ENCODE measurements at places on chromosomes 1 and 21.

GRCh38 chr1:3349161-3349967 is 105.1 kb upstream of the ARHGEF16 start:
- DNase-seq, result no peak

DNA sequence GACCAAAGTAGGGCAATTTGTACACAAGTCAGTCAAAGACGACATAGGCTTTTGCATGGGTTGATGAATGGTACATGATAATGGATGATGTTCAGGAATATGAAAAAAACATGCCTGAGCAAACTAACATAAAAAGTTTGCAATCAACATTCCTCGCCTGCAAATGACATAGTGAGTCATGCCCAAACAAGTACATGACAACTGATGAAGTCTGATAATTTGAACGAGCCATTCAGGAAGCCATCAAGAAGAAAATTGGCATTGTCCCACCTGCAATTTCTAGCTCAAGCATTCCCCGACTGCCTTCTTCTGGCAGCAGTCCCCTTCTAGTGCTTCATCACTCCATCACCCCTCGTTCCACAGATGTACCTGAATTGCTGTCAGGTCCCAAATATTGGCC is 118.4 kb upstream of the NR5A2 start:
- DNase-seq, result no peak

- no peak for DNase-seq
Observed at GRCh38 chr1:57934745-57935144, 510.9 kb upstream of the DAB1 start.

- DNase-seq, result no peak
Observed at GRCh38 chr1:167430134-167430848, 88.0 kb downstream of the CD247 start.

- DNase-seq, result no peak
Observed at GRCh38 chr1:101363891-101364318, 127.1 kb downstream of the S1PR1 start.

DNA sequence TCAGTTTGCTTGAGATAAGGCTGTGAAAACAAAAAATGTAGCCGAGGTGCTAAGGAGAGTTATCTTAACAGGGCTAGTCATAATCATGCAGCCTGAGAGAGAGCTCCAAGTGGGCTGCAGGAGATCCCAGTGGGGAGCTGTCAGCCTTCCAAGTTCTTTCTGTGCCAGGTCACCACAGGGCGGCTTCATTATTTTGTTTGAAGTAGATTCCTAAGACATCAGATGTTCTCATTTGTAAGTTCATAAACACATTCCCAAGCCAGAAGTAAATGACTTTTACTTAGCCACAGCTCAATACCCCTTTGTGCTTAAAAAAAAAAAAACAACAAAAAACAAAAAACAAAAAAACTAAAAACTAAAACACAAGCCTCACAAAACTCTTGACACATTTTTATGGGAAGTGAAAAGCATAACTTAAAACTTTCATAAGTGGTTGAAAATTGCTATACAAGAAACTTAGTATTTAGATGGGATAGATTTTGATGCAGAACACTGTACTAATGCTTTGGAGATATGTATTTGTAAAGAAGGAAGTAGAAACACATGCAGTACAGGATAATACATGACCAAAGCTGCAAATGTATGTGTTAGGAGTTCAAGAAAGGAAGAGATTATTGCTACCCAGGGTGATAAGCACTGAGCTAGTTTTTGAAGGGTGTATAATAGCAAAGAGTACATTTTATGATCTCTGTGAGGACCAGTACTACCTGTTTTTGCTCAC is 8.6 kb downstream of the CDC14A start:
- DNase-seq, result no peak

All from activated naive CD8-positive, alpha-beta T cell treated with anti-CD3 and anti-CD28 coated beads, Interleukin-2, amount 10 ng/mL, durations not matched to agents 7 days and 5 days (primary cell).